Mucosa of descending colon (tissue), 3 donors: ENCODE measurements at places on chromosomes 6 and 20. TPM values are rescaled to one million over a fixed set of nuclear protein-coding genes. Genes with fewer than 3 reads are reported as not detected.

Gene DEFB116
- not detected for total RNA-seq

Gene RIMS4
- 1.4 TPM for total RNA-seq

Gene C20orf173
- not detected for total RNA-seq

Gene CEP162
- 9.5 TPM for total RNA-seq

Gene PRICKLE4
- 2.7 TPM for total RNA-seq

Gene ADGRB3
- total RNA-seq = 0.43 TPM

Gene DHX35
- total RNA-seq = 16.4 TPM

Gene EEF1A2
- 1.3 TPM for total RNA-seq

Gene NMBR
- total RNA-seq = not detected

Gene SAPCD1
- 9.6 TPM for total RNA-seq

Gene RNF39
- 2.5 TPM for total RNA-seq

Gene C6orf163
- total RNA-seq = 3.8 TPM

Gene MYMX
- total RNA-seq = 0.39 TPM

Gene CDH4
- 0.16 TPM for total RNA-seq

Gene GNMT
- 0.75 TPM for total RNA-seq

Gene TTK
- 1.0 TPM for total RNA-seq

Gene OGFRL1
- total RNA-seq = 2.7 TPM

Gene LINC00237
- total RNA-seq = not detected

Gene STMND1
- total RNA-seq = 1.9 TPM

Gene LHFPL5
- not detected for total RNA-seq

Gene EBF4
- total RNA-seq = 53.3 TPM

Gene B4GALT5
- 65.1 TPM for total RNA-seq

Gene GPR63
- total RNA-seq = 1.3 TPM

Gene PDE10A
- 1.7 TPM for total RNA-seq

Gene POPDC3
- 0.73 TPM for total RNA-seq

Gene FILIP1
- 1.0 TPM for total RNA-seq

Gene NCR2
- not detected for total RNA-seq

Gene IPCEF1
- 1.8 TPM for total RNA-seq

Gene MYLK2
- total RNA-seq = 0.09 TPM

Gene GPX5
- total RNA-seq = not detected

Gene BNIP5
- total RNA-seq = 17.4 TPM

Gene SUMO4
- total RNA-seq = 1.7 TPM

Gene ACSS1
- 36.9 TPM for total RNA-seq

Gene MED23
- 40.6 TPM for total RNA-seq

Gene ANKRD66
- total RNA-seq = not detected

Gene HLA-DPB1
- total RNA-seq = 51.2 TPM

Gene SPATA2
- total RNA-seq = 24.1 TPM

Gene ATP6V1G2
- total RNA-seq = 4.5 TPM

Gene MYL9
- 259 TPM for total RNA-seq

Gene BEND6
- 0.31 TPM for total RNA-seq

Gene FOXF2
- 68.1 TPM for total RNA-seq

Gene PPP1R3G
- 0.46 TPM for total RNA-seq

Gene SDCBP2
- 165 TPM for total RNA-seq

Gene BANF2
- not detected for total RNA-seq

Gene ISM1
- 0.14 TPM for total RNA-seq

Gene AGPAT1
- 60.1 TPM for total RNA-seq

Gene CSNK2B
- 134 TPM for total RNA-seq

Gene TPBG
- 10.4 TPM for total RNA-seq

Gene FIG4
- 14.9 TPM for total RNA-seq
